ENCODE measurements at places on chromosomes 6 and 20.

GRCh38 chr6:38477680-38478260 lies 162.0 kb downstream of the BTBD9 start:
- H3K27me3 ChIP-seq, result no peaks in the 10 kb centered on the region
- no peaks in the 10 kb centered on the region for H3K4me1 ChIP-seq
- H3K27ac ChIP-seq, result no peak overlapping the region
- H3K4me3 ChIP-seq, result no peak overlapping the region

DNA sequence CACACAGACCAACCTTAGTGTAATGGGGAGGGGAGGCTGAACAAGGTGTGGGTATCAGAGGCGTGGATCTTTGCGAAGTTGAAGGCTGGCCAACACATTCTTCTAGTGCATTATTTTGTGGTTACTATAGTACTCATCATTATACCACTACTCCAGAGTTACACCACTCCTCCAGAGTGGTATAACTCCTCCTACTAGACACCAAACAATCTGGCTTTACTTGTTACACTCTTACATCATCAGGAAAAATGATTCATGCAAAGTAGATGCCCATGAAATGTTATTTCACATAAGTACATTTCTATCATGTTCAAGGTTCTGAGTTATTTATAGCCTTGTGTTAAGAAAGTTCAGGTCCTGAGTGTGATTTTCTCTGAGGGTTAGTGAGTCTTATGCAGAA lies 443.1 kb upstream of the OPRM1 start:
- no peak overlapping the region for H3K4me3 ChIP-seq
- H3K27me3 ChIP-seq, result no peaks in the 10 kb centered on the region
- DNase-seq, result no peak
- peaks cover 13% of the 10 kb centered on the region for H3K4me1 ChIP-seq
- H3K27ac ChIP-seq, result no peak overlapping the region

GRCh38 chr6:22087960-22088706 lies 208.7 kb downstream of the PRL start:
- no peaks in the 10 kb centered on the region for H3K36me3 ChIP-seq
- no peaks in the 10 kb centered on the region for H3K27me3 ChIP-seq
- no peak for DNase-seq
- H3K4me1 ChIP-seq, result peaks cover 4% of the 10 kb centered on the region

- H3K27me3 ChIP-seq, result peaks cover 34% of the 10 kb centered on the region
- no peak overlapping the region for H3K27ac ChIP-seq
- no peak overlapping the region for H3K4me3 ChIP-seq
- H3K4me1 ChIP-seq, result no peaks in the 10 kb centered on the region
- H3K36me3 ChIP-seq, result no peaks in the 10 kb centered on the region
Observed at GRCh38 chr20:46255440-46256104, 52.7 kb downstream of the CDH22 start.

GRCh38 chr6:119986934-119987549 lies 637.5 kb upstream of the MAN1A1 start:
- H3K27me3 ChIP-seq, result peaks cover 3% of the 10 kb centered on the region
- H3K36me3 ChIP-seq, result no peaks in the 10 kb centered on the region
- no peak overlapping the region for H3K27ac ChIP-seq
- no peak overlapping the region for H3K4me3 ChIP-seq
- no peaks in the 10 kb centered on the region for H3K4me1 ChIP-seq

- H3K4me1 ChIP-seq, result peaks cover 8% of the 10 kb centered on the region
- no peak overlapping the region for H3K27ac ChIP-seq
- no peak overlapping the region for H3K4me3 ChIP-seq
- DNase-seq, result peak; percentile 20
Observed at GRCh38 chr6:8277769-8278168, 157.6 kb downstream of the SLC35B3 start.

GRCh38 chr20:9475456-9475855 lies 38.9 kb upstream of the LAMP5 start:
- no peaks in the 10 kb centered on the region for H3K27me3 ChIP-seq
- no peak for DNase-seq
- H3K4me3 ChIP-seq, result no peak overlapping the region
- H3K36me3 ChIP-seq, result no peaks in the 10 kb centered on the region
- H3K4me1 ChIP-seq, result no peaks in the 10 kb centered on the region

All from activated naive CD4-positive, alpha-beta T cell treated with anti-CD3 and anti-CD28 coated beads for 36 hours (primary cell).